Forelimb muscle (tissue), 1 donor: ENCODE measurements at places on chromosomes 1 and 21.

- no peak for DNase-seq
Measured at GRCh38 chr21:45854690-45855247, 126.8 kb upstream of the COL6A1 start.

DNA sequence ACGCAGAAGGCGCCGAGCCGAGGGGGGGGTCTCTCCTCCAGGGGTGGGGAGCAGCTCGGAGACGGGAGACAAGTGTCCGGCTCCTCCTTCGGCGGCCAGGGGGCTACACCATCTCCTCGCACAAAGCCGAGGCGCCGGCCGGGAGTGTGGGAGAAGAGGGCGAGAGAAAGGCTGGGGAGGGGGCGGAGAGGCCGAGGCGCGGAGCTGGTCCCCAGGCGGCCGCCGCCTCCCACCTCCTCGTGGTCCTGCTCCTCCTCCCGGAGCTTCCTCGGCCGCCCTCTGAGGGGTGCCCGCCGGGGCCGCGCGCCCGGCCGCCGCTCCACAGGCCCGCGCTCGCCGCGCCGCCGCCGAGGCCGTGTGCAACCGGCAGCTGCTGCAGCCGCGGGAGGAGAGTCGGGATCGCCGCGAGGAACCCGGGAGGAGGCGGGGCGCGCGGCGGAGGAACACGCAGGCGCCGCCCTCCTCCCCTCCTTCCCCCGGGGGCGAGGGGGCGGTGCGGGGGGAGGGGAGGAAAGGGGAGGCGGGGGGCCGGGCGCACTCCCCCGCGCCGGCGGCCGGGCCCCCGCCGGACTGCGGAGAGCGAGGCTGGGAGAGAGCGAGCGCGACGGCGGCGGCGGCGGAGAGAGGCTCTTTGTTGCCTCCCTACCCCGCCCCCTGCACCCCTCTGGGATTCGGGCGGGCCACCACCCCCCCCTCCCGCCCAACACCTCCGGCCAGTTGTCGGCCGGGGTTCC, at the start of gene ENAH:
ENAH (minus strand) TSS at position 395 of the 734 bp plus-strand sequence. CDS start 433 bp downstream, outside the sequence.
- no peak for DNase-seq

DNA sequence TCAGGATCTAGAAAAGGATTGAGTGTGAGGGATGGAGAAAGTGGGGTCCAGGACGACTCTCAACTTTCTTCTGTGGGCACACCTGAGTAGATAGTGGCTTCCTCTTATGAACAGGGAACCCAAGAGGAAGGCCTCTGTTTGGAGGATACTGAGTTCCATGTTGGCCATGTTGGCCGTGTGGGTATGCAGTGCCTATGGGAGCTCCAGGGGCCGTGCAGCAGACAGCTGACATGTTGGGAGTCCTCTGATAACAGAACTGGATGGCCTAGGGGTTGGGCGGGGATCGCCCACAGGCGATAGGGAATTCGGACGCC, 43.0 kb downstream of the TMEM53 start:
- DNase-seq = no peak

DNA sequence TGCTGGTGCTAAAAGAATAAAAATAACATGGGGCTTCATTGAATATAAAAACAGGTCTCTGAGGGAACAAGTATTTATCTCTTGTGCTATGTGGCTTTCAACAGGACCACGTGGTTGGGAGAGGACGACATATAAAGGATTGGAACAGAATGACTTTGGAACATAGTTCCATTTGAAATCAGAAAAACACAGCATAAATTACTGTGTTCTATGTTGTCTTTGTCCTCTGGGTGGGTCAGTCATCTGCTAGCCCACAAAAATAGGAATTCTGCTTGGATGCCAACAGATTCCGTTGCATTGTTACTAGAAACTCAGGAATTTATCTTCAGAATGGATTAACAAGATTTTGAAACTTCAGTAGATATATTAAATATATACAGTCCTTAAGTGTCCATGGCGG, 5.9 kb downstream of the CEP85 start:
- no peak for DNase-seq

DNA sequence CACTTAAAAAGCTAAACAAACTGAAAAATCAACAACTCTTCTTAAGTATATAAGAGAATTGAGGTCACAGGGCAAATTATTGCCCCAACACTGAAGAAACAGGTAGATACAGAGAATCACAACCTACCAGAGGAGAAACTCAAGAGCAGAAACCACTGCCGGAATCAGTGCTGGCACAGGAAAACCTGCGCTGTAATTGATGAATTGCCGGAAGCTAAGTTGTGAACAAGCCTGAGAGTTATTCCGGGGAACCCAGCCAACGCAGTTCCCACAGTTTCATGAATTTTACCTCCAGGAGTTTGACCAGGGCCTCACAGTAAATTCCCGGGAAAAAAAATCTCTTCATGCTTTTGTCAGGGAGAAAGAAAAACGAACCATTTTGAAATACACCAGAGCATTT, 657.1 kb upstream of the BRINP3 start:
- DNase-seq = no peak

DNA sequence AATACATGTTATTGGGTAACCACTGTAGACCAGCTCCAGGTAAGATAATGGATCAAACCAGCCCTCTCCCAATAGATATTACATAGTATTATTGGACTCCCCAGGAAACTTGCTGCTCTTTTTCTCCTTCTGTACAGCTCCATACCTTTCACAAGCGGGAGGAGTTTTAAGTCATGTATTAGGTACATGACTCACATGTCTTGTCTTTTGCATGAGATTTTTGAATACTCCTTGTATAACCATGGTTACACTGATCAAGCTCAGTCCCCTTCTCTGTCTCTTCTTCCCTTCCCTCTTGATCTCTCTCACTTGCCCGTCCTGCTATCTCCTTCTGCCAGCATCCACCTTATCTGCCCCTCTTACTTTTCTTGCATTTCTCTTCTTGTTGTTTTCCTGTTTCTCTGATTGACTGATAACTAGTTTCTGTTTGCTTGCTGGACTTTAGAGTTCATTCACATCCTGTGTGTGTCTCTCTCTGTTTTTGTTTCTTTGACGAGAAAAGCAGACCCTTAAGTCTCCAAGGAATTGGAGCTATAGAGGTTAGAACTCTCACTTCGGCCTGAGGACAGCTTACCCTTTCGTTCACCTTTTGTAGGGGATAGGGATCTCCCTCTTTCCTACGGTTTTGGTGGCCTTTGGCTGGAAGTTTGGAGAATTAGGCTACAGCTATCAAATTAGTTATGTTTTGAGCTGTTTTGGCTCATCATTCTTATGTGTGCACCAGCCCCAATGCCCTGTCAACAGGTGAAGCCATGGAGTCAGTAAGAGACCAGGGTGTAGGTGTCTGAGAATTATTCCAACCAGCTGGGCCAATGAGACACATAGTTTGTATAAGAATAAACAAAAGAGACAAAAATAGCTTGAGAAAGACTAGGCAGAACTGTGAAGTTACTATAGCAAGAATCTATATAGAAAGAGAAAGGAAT, 49.0 kb upstream of the ASB17 start:
- DNase-seq = no peak

GRCh38 chr1:150927624-150928023, 1.5 kb downstream of the SETDB1 start:
- no peak for DNase-seq
